ENCODE measurements at places on chromosomes 7 and 10.
A peak's percentile ranks its signal among the peaks of the same experiment; 100 is the strongest.

DNA sequence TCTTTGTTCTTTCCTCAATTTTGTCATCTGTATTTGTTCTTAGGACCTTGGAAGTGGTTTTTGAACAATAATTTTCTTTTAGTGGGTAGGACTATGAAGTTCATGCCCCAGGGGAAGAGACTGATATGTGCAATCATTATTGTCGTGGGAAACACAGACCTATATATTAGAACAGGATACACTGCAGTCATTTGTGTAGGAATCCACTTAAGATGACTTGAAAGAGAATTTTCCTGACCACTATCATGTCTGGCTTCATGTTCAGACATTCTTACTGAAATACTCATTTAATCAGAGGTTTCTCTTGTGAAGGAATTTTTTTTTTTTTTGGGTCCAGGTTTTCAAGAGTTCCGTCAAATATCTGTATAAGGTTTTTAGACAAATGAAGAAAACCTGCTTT lies 163.6 kb downstream of the SUGCT start:
- DNase-seq = no peak

GRCh38 chr10:134247-135131 lies 766 bp upstream of the ZMYND11 start:
- DNase-seq = peak; percentile 3

DNA sequence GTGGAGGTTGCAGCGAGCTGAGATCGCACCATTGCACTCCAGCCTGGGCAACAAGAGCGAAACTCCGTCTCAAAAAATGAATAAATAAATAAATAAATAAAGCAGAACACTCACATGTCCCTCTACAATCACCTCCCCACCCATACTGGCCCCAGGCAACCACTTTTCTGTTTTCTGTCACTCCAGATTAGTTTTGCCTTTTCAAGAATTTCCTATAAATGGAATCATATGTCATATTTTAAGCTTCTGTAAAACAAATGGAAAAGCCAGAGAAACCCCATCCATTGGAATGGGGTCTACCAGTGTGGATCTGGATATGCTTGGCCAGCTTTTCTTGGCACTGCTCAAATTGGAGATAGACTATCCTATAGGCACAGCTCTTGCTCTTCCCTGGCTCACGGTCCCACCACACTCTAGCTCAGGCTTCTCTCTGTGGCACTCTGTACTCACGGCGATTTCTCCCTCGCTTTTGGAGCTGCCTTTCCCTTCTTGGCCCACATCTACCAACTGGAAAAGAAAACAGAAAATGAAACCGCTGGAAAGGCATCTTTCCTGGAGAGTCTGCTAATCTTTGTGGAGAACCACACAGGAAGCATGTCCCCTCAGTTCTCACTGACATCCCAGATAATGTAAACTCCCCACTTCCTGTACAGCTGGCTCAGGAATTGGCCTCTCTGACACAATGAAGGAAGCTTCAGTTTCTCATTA lies 210.1 kb downstream of the JCAD start:
- DNase-seq = no peak

DNA sequence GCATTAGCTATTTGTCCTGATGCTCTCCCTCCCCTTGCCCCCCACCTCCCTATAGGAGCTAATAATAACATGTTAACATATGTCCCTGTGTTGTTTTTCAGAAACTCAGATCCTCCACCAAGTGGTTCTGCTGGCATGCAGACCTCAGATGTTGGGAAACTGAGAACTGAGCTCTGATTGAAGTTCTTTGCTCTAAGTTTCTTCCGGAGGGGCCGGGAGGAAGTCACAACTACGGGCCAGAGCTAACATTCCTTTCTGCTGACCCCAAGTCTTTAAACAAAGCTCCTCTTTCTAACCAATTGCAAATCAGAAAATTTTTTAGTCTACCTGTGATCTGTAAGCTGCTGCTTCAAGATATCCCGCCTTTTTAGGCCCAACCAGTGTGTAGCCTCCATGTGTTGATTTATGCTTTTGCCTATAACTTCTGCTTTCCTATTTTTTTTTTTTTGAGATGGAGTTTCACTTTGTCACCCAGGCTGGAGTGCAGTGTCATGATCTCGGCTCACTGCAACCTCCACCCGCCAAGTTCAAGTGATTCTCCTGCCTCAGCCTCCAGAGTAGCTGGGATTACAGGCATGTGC lies 66.6 kb downstream of the LYZL1 start:
- no peak for DNase-seq

GRCh38 chr7:140212100-140212881 lies 35.5 kb upstream of the KDM7A start:
- no peak for DNase-seq

GRCh38 chr7:158470336-158470735 lies 117.3 kb downstream of the PTPRN2 start:
- no peak for DNase-seq

- DNase-seq = no peak
Measured at GRCh38 chr10:60399328-60399727, 9.7 kb upstream of the ANK3 start.

Data from stimulated activated CD8-positive, alpha-beta memory T cell treated with anti-CD3 and anti-CD28 coated beads, Interleukin-4, amount 100 ng/mL, for 1 hour (primary cell).